ENCODE measurements at places on chromosomes 7 and 10.

- DNase-seq = no peak
Observed at GRCh38 chr10:3278771-3279170, 106.2 kb upstream of the PITRM1 start.

- DNase-seq = no peak
Observed at GRCh38 chr7:158093156-158093796, 494.3 kb downstream of the PTPRN2 start.

DNA sequence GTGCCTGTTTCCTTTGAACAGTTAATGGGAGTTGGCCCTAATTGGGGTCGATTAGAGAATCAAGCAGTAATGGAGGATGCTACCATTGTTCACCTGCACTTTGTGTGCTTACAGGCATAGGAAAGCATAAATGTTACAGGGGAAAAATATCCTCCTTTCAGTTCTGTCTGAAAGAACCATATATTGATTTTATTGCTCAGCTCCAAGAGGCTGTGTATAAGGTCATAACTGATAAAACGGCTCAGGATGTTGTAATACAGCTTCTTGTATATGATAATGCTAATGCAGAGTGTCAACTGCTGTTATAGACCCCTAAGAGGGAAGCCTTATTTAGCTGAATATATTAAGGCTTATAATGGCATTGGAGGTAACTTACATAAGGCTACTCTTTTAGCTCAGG lies 32.9 kb upstream of the AKR1C2 start:
- DNase-seq = peak; percentile 57

DNA sequence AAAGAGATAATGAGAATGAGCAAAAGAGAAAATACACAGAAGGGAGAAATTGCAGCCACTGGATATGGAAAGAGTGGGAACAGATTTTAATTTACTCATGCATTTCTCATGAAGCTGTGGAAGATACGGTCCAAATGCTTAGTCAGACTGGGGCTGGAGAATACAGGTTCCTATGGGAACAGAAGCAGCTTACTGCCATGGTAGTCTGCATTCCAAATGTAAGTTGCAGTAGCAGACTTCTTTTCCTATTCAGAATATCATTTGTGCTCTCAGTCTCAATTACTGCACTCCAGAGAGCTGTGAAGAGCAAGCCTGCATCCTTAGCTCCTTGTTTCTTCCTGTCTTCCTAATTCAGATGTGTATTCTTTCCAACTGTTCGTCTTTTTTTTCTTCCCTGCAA lies 190.8 kb upstream of the TMEM196 start:
- no peak for DNase-seq

DNA sequence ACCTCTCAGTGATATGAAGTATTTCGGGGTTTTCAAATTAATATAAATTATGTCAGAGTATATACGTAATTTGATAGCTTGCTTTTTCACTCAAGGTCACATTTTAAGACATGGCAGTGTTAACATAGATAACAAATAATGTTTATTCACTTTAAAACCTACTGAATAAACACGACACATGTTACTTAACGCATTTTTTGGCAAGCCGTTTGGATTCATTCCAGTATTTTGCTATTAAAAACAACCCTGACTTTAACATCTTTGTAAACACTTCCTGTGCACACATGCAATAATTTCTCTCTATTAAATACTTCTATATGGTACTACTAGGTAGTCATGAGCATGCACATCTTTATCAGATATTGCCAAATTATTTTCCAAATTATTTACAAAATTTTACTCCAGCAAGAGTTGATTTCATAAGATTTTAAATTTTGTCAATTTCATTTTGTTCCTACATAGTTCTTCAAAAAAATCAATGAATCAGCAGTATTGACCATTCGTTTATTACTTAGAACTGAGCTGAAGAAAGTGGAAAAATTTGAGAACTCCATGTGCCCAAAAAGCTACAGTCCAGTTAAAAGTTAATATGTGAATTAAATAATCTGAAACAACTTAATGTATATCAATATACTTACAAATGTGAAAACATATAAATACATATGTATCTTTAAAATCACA lies 26.8 kb upstream of the THSD7A start:
- peak; percentile 41 for DNase-seq

GRCh38 chr7:957418-958220 lies 3.1 kb upstream of the ADAP1 start:
- DNase-seq = no peak

- no peak for DNase-seq
Observed at GRCh38 chr10:76514321-76514720, 1082.9 kb downstream of the LRMDA start.

DNA sequence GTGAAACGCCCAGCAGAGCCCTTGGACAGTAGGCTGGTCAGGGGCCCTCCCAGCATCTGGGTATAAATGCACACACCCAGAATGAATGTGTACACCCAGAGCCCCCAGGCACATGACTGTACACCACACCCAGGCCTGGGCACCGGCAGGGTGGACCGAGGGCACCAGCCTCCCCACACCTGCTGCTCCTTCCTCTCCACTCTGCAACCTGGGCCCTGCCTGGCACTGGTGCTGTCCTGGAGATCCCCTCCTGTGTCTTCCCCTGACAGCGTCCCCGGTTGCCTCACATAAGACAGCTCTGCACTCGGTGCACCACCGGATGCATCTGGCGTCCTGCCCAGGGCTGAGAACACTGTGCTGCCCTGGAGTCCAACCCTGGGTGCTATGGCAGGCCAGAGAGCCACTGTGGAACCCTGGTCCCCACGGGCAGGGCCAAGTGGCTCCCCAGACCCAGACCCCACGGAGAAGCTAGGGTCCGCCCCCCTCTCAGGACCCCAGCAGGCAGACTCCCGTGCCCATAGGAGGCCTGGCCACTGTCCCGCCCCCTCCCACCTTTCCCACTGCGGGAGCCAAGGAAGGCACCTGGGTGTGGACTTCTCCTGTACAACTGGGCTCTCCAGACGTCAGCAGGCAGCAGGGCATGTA lies 6.6 kb downstream of the RASGEF1A start:
- DNase-seq = no peak

GRCh38 chr10:34768261-34768971 lies 46.7 kb downstream of the PARD3 start:
- DNase-seq = no peak

DNA sequence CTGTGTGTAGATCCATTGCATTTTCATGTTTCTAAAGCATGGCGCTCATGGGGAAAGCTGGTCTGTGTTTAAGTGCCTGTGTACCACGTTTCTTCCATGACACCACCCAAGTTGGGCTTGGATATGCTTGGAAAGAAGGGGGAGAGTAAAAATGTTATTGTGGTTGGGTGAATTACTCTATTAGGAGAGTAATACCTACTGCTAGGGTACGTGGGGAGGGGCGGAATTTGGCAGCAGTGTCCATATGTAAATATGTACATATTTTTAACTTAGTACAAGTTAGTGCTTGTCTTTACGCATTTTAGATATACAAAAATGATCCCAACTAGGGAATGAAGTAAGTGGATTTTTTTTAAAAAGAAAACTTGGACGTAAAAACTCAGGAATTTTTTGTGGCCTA lies 42.9 kb upstream of the SAMD8 start:
- DNase-seq = no peak

GRCh38 chr10:124353091-124353815 lies 65.5 kb downstream of the OAT start:
- no peak for DNase-seq

DNA sequence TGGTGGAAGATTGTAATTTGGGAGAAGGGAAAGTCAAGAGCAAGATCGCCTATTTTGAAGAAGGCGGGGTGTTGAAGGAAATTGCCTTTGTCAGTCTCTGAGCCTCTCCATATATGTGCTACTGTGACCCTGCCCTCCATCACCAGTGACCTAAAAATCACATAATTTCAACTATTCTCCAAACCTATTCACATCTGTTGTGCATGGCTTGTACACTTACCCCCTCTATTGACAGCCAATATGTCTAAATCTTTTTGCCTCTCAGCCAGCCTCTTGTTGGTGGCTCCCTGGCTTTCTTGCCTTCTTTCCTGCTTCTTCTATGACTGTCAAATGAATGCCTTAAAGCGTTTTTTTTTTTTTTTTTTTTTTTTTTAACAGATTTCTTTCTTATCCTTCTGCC lies 295.6 kb downstream of the AUTS2 start:
- peak; percentile 83 for DNase-seq

- DNase-seq = peak; percentile 30
Observed at GRCh38 chr10:95430231-95430951, 130.8 kb downstream of the SORBS1 start.

GRCh38 chr10:33195608-33196376 lies 138.7 kb downstream of the NRP1 start:
- no peak for DNase-seq

DNA sequence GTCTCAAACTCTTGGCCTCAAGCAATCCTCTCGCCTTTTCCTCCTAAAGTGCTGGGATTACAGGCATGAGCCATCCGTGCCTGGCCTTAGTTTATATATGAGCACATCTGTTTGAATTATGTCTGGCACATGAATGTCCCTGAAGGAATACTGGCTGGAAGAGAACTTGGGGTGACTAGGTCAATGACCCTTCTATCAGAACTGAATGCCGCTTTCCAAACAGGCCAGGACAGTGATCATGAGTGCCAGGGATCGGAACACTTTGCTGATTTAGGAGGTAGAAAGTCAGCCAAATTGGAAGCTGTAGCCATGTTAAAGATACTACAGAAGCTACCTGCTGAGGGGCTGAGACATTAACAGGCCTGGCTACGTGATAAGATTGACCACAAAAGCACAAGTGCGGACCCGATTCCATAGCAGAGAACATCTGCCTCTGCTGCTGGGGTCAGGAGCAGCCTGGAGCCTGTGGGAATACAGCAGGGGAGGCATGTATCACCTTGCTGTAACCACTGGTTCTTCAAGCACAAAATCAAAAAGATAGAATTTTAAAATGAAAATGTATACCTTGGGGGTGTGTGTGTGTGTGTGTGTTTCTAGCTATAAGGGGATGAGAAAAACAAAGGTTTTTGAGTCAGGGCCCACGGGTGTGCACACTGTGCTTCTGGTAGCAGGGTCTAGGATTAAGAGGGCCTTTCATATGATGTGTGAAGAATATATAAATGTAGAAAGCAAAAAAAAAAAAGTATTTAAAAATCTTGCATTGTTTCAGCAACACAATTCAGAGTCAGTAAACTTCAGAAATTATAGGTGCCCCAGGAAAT lies 293.7 kb downstream of the BBS9 start:
- no peak for DNase-seq

GRCh38 chr10:93954299-93954698 lies 39.4 kb upstream of the PLCE1 start:
- no peak for DNase-seq

- no peak for DNase-seq
Observed at GRCh38 chr7:50282813-50283605, 21.5 kb upstream of the IKZF1 start.

DNA sequence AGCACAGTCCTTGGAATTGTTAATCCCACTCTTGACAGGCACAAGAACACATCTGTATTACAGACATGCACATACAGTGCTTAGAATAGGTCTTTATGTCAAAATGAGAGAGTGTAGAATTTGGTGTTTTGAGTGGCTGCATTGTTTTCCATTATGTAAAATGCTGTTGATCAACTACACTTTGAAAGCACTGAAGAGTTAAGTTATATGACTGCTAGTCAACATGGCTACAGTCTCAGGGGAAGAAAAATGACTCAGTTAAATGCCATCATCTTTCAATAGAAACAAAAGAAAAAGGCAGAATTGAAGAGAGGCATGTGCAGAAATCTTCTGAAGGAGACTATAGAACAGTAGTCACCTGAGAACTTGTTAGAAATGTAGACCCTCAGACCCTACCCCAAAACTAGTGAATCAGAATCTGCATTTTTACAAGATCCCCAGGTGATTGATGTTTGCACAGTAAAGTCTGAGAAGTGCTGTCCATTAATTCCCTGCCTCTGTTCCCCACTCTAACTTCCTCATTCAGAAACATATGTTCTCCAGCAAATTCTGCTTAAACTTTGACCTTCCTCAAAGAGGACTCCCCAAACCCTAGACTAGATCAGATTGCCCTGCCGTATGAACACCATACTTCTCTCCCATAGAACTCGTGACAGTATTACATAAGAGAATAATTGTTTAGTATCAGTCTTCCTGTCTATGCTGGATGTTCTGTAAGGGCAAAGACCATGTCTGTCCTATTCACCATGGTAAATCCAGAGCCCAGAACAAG lies 16.0 kb downstream of the SND1 start:
- DNase-seq = no peak

DNA sequence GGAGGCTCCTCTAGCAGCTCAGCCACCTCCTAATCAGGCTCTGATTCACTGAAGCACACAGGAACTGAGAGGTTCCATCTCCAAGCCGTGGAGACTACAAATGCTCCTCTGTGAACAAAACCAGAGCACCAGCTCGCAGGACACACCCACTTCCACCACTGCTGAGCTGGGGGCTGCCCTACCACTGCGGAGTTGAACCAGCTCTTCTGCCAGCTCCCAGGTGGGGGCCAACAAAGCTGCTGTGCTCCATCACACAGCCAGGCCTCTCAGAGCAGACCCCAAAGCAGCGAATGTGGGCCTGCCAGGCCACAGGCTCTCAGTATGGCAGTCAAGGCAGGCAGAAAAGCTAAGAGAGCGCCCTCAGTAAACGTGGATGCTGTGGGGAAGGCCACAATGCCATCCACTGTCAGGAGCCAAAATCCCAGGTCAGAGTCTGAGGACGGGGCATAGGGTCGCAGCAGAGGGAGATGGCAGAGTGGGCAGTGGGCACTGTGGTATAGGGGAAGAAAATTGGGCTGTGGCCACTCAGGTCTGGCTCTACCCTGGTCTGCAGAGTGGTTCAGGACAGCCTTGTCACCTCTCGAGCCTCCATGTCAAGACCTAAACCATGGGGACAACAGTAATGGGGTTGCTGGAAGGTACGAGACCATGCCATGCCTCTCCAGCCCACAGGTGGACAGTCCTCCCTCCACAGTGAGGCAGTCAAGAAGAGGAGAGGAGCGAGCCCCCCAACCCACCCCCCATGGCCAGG lies 82.1 kb downstream of the GRID1 start:
- DNase-seq = no peak

DNA sequence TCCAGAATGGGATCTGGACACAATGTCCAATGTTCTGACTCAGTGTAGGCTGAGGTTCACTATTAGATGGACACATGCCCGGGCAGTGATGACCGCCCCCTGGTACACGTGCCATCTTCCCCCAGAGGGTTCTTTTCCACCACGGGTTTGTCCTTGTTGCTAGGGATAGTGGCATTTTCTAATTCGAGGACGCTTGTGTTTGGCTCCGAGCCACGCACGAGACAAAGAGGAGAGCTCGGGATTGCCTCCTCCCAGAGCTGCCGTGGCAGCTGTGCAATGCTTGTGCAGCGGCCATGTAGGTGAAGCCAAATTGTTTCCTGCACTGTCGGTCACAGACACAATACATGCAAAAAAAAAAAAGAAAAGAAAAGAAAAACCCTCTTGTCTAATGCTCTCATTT lies 207.5 kb downstream of the PAXIP1 start:
- DNase-seq = no peak

All from NCI-H748 treated with DMSO at 0.1 percent for 48 hours (cell line).